ENCODE measurements at places on chromosomes 6 and 20.

GRCh38 chr20:1376408-1377270, 16.2 kb downstream of the FKBP1A start:
- no peak for DNase-seq

GRCh38 chr6:13769034-13769654, 45.2 kb downstream of the MCUR1 start:
- no peak for DNase-seq

GRCh38 chr6:69668916-69669315, 127.9 kb downstream of the LMBRD1 start:
- no peak for DNase-seq

- DNase-seq, result no peak
These were observed 193.5 kb upstream of the CNR1 start for GRCh38 chr6:88359530-88360202.

DNA sequence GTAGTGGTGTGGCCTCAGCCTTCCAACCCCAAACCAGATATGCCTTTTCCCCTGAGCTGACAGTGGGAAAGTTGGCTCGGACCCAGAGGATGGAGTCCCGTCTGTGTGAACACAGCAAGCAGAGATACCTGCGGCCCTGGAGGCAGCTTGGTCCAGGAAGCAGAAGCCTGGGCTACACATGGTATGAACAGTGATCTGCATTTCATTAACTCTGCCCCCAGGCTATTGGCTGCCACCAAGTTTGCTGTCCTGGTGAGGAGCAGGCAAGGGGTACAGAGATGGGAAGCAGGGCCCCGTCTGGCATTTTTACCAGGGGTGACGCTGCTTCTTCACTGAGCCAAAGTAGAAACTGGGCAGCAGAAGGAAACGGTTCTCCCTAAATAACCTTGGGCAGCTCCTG, 90.0 kb downstream of the EDN3 start:
- no peak for DNase-seq

DNA sequence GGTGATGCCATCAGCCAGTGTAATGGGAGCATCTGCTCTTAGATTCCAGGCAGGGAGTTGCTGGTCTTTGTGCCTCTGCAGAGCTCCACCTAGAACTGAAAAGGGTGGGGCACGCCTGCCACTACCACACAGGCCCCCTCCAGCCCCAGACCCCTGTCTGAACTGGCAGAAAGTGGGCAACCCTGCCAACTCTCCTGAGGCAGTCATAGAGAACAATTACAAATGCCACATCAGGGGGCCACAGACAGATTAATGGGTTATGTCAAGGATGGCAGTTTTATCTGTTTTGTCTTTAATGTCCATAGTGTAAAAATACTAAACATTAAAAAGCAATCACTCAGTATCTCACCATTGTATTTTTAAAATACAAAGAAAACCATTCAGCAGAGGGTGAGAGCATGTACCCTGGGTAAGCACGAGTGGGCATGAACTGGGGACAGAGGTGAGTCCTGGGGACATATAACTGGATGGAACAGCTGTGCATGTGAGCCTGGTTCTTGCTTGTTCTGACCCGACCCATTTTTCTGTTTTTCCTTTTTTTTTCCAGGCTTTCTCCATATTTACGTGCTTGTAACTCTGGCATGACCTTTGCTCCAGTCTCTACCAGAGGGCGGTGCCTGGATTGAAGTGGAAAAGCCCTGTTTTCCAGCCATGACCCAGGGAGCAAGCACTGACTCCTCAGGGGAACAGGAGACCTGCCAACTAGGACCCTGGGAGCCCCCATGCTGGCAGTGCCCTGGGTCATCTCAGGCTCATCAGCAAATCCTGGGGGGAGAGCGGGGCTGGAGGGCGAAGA, 8.2 kb downstream of the TRAF3IP2 start:
- no peak for DNase-seq

- no peak for DNase-seq
These were observed 73.6 kb upstream of the ADTRP start for GRCh38 chr6:11852061-11852651.

- no peak for DNase-seq
These were observed 523.4 kb upstream of the BTBD3 start for GRCh38 chr20:11394145-11394833.

Data from stimulated activated CD4-positive, alpha-beta T cell treated with anti-CD3 and anti-CD28 coated beads, Interleukin-1b, Interleukin-23, amount 100 ng/mL, for 4 hours (primary cell).